ENCODE measurements at places on chromosomes 2 and 18. TPM values are rescaled to one million over a fixed set of nuclear protein-coding genes. Genes with fewer than 3 reads are reported as not detected.

The COX7A2L gene
- 120 TPM for polyA plus RNA-seq

The TNFAIP6 gene
- not detected for polyA plus RNA-seq

The ALLC gene
- not detected for polyA plus RNA-seq

The ITPRIPL1 gene
- 1.6 TPM for polyA plus RNA-seq

The MYO5B gene
- not detected for polyA plus RNA-seq

The NT5DC4 gene
- not detected for polyA plus RNA-seq

The DDX1 gene
- polyA plus RNA-seq: 31.7 TPM

The CNDP1 gene
- polyA plus RNA-seq: not detected

The HIBCH gene
- 27.0 TPM for polyA plus RNA-seq

The UGT1A3 gene
- not detected for polyA plus RNA-seq

The ANKRD30B gene
- polyA plus RNA-seq: not detected

The RETREG2 gene
- polyA plus RNA-seq: 60.5 TPM

The DCDC2C gene
- not detected for polyA plus RNA-seq

The MERTK gene
- not detected for polyA plus RNA-seq

The DNAJC5G gene
- not detected for polyA plus RNA-seq

The SERPINB12 gene
- not detected for polyA plus RNA-seq

The UGT1A8 gene
- polyA plus RNA-seq: not detected

The TRIP12 gene
- 43.0 TPM for polyA plus RNA-seq

The LIMS2 gene
- polyA plus RNA-seq: 60.4 TPM

The DSC2 gene
- not detected for polyA plus RNA-seq

The STPG4 gene
- not detected for polyA plus RNA-seq

The SP3 gene
- polyA plus RNA-seq: 84.3 TPM

The HOXD11 gene
- not detected for polyA plus RNA-seq

The DNER gene
- not detected for polyA plus RNA-seq

The RSAD2 gene
- polyA plus RNA-seq: 2.0 TPM

The DPP10 gene
- not detected for polyA plus RNA-seq

The BMP10 gene
- polyA plus RNA-seq: not detected

The C2orf72 gene
- not detected for polyA plus RNA-seq

The SP110 gene
- polyA plus RNA-seq: 196 TPM

The CRYBA2 gene
- polyA plus RNA-seq: not detected

The DBI gene
- 670 TPM for polyA plus RNA-seq

The IL36A gene
- not detected for polyA plus RNA-seq

The FARP2 gene
- 24.4 TPM for polyA plus RNA-seq

The RBKS gene
- polyA plus RNA-seq: 2.2 TPM

The ALPI gene
- not detected for polyA plus RNA-seq

The TMEM163 gene
- polyA plus RNA-seq: 0.49 TPM

The GREB1 gene
- polyA plus RNA-seq: not detected

The LRRC30 gene
- polyA plus RNA-seq: not detected

The LIMS4 gene
- polyA plus RNA-seq: 1.1 TPM

The FOXI3 gene
- not detected for polyA plus RNA-seq

The CCDC74A gene
- polyA plus RNA-seq: 0.27 TPM

The SERPINB10 gene
- polyA plus RNA-seq: not detected

The WBP1 gene
- 40.4 TPM for polyA plus RNA-seq

The ABCG8 gene
- polyA plus RNA-seq: 0.05 TPM

The DQX1 gene
- not detected for polyA plus RNA-seq

The SERPINB2 gene
- polyA plus RNA-seq: not detected

Data from naive B cell (primary cell).